Lung microvascular endothelial cell (primary cell): ENCODE measurements at places on chromosomes 12 and 14. TPM values are rescaled to one million over a fixed set of nuclear protein-coding genes. Genes with fewer than 3 reads are reported as not detected.

LRFN5 gene
- total RNA-seq, result not detected in 2 replicates

NTF3 gene
- under 0.01 and 0.20 TPM in 2 replicates for total RNA-seq

SLC10A1 gene
- total RNA-seq, result not detected in 2 replicates

AQP5 gene
- not detected in 2 replicates for total RNA-seq

GRCh38 chr12:92722897-92723296 lies 20.1 kb downstream of the PLEKHG7 start:
- DNase-seq, result no peak

GRCh38 chr14:95196268-95196667 lies 38.9 kb upstream of the DICER1 start:
- peak; percentile 56 for DNase-seq

DNA sequence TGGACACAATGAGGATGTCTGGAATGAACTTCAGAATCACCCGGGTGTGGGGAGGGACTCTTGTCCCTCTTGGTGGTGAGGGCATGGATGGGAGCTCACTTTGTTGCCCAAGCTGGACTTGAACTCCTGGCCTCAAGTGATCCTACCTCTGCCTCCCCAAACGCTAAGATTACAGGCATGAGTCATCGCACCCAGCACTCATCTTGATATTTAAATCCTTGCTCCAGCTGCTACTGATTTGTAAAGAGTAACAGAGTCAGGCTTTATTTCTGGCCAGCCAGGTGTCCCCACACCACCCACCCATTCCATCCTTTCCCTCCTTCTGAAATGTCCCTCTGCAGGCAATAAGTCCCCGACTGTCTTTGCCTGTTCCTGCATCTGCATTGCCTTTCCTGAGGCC lies 4.9 kb downstream of the DDX54 start:
- DNase-seq, result no peak
